ENCODE measurements at places on chromosomes 1 and 21.

- no peak for DNase-seq
Measured at GRCh38 chr1:228979325-228979699, 244.0 kb downstream of the RHOU start.

- DNase-seq: no peak
Measured at GRCh38 chr1:172398193-172398592, 22.3 kb upstream of the C1orf105 start.

- no peak for DNase-seq
Measured at GRCh38 chr1:25619101-25619890, 2.7 kb downstream of the MAN1C1 start.

- no peak for DNase-seq
Measured at GRCh38 chr1:37945251-37945650, 1.6 kb downstream of the INPP5B start.

GRCh38 chr21:34027721-34028461, 45.5 kb upstream of the MRPS6 start:
- DNase-seq: no peak

DNA sequence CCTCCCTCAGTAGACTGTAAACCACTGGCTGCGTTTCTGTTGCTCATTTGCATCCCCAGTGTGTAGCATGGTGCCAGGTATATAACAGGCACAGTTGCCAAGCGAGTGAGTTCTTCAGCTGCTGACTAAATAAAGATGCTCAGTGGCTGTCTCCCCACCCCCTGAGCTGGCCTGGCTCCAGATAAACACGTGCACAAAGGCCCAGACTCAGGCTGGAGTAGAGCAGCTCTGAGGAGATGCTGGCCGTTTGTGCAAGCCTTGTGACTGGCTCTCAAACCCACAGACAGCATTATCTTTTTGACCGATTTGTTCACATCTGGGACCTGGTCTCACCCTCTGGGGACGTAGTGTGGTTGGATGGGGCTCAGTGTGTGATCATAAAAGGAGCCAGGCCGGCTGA, 7.1 kb downstream of the CHRNB2 start:
- DNase-seq: no peak

DNA sequence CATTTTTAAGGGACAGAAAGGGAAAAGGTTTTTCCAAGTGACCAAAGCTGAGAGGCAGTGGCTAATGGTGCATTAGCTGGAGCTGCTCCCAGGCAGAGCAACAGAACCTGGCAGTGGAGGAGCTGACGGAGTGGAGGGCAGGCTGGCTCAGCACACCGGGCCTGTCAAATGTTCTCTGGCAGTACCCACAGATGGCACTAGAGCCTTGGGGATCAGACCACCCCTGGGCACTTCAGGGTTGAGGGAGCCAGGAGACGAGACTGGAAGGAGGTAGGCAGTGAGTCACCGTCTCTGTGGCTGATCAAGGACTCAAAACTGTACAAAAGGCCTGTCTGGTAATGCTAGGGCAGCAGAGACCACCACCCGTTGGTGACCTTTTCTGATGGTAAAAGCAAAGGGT, 121.7 kb upstream of the KIAA0040 start:
- no peak for DNase-seq

- DNase-seq: no peak
Measured at GRCh38 chr1:228151180-228151925, 1.6 kb downstream of the GJC2 start.

- DNase-seq: no peak
Measured at GRCh38 chr1:55213151-55213884, 1.8 kb downstream of the USP24 start.

DNA sequence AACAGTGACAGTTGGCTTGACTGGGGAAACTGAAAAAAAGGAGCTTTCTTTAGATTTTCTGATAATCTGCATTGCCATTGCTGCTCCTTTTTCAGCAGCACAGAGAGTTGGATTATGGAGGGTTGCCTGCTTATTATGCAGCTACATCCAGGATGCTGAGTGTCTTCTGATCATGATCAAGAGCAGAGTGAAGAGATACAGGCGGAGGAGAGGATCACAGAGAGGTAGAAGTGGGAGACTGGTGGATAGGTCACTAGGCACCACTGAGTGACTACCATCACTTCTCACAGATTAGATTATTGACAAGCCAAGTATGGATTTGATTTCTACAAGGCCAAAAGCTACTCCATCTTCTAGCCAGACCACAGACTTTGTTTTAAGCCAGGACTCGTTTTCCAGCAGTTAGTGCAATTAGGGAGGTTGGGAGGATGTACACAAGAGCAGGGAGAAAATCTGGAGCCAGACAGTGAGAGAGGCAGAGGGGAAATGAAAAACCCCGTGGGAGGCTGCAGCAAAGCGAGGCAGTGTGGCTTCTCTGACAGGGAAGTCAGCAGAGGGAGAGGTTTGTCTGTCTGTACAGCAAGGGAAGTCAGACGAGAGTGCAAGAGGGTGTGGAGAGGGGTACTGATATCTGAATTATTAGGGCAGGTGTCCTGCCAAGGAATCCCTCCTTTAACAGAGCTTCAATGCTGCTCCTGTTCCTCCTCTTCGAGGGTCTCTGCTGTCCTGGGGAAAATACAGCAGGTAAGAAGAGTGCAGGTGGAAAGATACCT, at the start of gene CD1E:
Gene CD1E, plus strand, starts transcription at position 592 of the 773 bp plus-strand sequence. Its CDS starts 95 bp downstream, at position 687.
- no peak for DNase-seq

GRCh38 chr1:65992165-65992821, 199.6 kb downstream of the PDE4B start:
- no peak for DNase-seq

- no peak for DNase-seq
Measured at GRCh38 chr1:22529901-22530621, 33.2 kb upstream of the EPHA8 start.

DNA sequence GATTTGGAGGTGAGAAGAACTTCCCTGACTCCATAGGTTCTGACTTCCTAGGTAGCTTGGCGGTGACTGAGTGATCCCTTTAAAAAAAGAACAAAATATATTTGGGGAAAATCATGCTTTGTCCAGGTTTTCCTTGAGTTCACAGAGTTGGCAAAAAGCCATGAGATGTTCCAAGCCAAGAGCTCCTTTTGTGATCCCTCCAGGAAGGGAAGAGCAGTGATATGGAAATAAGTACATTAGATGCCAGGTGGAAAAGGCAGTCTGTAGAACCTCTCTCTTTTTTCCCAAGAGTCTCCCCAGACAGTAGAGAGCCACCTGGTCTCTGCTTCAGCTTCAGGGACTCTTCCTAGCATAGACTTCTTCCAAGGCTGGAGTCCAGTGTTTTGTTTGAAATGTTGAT, 10.2 kb downstream of the TLCD4 start:
- DNase-seq: no peak

GRCh38 chr1:34113362-34113761, 51.7 kb downstream of the CSMD2 start:
- DNase-seq: no peak

DNA sequence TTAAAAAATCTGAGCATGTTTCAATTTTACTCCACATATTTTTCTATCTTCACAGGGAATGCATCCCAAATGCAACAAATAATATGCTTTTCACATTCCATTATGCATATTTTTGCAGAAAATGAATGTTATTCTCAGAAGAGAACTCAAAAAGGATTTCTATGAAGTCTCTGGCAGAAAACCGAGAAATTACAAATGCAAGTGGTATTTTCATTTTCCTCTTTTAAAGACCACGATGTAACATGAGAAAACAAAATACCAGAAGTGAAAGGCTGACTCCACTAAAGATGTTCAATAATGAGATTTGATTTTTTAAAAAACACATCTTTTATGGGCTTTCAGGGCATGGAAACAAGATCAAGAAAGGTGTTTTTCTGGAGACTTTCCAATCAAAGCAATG, 5.0 kb upstream of the PDC start:
- no peak for DNase-seq

DNA sequence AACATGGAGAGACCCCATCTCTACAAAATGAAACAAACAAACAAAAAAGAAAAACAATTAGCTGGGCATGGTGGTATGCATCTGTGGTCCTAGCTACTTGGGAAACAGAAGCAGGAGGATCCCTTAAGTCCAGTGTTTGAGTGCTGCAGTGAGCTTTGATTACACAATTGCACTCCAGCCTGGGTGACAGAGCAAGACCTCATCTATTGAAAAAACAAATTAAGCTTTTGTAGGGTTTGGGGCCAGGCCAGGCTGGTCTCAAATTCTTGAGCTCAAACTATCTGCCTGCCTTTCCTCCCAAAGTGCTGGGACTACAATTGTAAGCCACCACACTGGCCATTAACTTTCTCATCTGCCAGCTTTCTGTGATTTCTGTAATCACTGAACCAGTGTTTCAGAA, 27.2 kb downstream of the NIPAL3 start:
- DNase-seq: no peak

- DNase-seq: no peak
Measured at GRCh38 chr1:59204001-59204400, 92.9 kb upstream of the FGGY start.

GRCh38 chr1:118783095-118783758, 204.9 kb downstream of the TBX15 start:
- no peak for DNase-seq

GRCh38 chr1:207030522-207031009, 2.0 kb downstream of the C1orf116 start:
- DNase-seq: no peak

GRCh38 chr1:68377098-68377497, 72.7 kb downstream of the RPE65 start:
- no peak for DNase-seq

GRCh38 chr1:100606438-100606837, 68.5 kb downstream of the GPR88 start:
- no peak for DNase-seq

DNA sequence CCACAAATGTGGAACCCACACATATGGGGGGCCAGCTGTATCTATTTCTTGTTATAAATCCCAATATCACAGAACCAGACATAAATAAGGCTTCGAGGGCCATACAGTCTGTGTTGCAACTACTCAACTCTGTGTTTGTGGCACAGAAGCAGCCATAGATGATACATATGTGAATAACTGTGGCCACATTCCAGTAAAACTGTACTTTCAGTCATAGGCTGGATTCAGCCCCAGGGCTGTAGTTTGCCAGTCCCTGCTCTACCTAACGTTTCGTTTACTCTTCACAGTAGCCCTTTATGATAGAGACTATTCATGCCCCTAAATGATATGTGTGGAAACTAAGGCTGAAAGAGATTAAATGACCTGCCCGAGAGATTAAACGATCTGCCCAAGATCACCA, 48.7 kb downstream of the FHAD1 start:
- DNase-seq: no peak

DNA sequence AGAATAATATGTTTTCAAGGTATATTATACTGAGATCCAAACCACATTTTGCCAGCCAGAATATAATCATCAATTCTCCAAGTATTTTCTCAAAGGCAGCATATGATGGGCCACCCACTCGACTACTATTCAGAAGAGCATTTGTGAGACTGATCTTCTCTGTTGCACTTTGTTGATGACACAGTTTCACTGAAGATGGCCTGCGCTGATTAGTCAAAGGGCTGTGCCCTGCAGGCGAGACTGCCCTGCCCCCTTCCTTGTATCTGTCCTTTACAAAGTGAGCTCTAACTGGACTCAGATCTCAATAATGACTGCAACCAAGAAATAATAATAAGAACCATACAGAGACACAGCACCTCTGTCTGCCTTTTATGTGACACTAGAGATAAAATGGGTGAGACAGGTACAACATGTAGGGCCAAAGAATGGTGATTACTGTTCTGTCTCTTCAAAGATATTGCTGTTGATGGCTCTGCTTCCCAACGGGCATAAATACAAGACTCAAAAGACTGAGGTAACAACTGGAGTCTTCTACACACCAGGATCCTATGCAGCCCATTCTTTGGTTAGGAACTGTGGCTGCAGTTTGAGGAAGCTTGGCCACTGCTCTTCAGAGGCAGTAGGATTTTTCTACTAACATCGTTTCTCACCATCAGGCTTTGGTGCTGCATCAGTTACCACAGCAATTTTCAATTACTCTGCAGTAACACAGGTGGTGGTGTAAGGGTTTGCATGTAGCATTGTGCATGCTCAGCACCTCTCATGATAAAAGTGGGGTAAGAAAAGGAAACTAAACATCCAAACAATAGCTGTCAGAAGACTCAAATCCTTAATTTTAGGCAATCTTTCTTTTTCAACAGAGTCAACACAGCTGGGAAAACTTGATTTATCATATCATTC, 481.1 kb downstream of the PTBP2 start:
- DNase-seq: no peak

GRCh38 chr1:982765-983436, 1.0 kb upstream of the PERM1 start:
- no peak for DNase-seq

DNA sequence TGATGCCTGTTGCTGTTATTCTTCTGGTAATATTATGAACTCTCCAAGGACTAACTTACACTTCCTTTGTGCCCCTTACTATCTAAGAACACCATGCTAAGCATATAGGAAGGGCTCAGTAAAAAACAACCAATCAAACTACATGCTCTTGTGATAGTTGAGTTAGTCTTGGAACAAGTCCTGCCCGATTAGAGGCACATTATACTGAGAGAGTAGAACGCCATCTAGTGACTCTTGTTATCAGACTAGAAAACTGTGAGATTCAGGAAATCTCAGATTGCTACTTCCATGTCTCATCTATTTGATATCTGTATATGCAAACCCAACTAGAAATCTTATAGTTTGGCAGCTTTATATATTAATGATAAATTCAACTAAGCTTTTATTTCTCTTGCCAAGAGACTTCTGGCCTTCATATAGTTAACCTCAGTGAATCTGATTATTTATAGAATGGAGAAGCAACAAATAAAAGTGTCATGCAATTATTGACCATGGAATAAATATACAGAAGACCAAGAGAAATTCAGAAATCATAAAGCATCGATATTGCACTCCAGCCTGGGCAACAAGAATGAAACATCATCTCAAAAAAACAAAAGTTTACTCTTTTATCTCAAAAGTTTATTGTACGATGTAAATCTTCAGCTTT, 7.8 kb upstream of the SRRM1 start:
- no peak for DNase-seq

- no peak for DNase-seq
Measured at GRCh38 chr1:2543543-2544092, 12.6 kb upstream of the TNFRSF14 start.

DNA sequence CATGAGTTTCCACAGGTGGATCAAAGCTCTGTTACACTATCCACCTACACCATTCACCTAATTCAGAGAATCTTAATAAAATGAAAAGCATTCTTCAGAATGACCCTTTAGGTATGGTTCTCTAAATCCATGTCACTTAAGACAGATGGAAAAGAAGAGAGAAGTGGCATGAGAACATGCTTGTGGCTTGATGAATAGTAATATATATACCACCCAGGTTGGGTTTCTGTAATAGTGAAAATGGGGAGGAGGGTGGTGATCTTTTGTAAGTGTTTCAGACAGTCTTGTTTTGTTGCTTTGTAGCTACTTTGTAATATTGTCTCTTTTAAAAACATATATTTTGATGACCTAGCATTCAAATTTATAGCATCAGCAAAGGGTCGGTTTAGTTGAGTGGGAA, 469.8 kb downstream of the USP25 start:
- DNase-seq: no peak

All from stimulated activated CD4-positive, alpha-beta T cell treated with anti-CD3 and anti-CD28 coated beads, Interleukin-1b, Interleukin-23, amount 100 ng/mL, for 1 hour (primary cell).